ENCODE measurements at places on chromosomes 5 and 9. TPM values are rescaled to one million over a fixed set of nuclear protein-coding genes. Genes with fewer than 3 reads are reported as not detected.

Gene PCDHAC2
- 1.2 TPM for total RNA-seq

Gene HSPA5
- 226 TPM for total RNA-seq

Gene PCSK1
- 3.2 TPM for total RNA-seq

DNA sequence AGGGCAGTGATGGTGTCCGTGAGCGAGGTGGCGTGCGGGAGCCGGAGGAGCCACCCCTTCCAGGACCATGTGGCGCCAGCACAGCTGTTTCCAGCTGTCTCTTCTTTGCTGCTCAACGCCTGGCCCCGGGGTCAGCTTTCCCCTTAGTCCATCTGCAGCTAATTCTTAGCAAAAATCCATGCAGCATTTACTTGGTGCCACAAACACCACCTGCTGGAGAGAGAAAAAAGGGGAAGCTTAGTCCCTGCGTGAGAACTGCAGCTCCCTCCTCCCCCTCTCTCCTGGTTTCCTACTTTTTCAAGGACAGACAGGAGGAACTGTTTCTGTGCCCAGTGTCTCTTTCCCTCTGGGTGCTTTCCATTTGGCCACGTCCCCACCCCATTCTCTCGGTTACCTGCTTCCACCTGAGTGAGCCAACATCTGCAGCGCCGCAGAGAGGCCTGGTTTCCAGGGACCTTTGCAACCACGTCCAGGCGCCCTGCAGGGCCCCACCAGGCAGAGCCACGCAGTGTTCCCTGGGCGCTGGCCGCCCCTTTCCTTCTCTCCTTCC, 3.4 kb downstream of the SLC6A19 start:
- DNase-seq: no peak

DNA sequence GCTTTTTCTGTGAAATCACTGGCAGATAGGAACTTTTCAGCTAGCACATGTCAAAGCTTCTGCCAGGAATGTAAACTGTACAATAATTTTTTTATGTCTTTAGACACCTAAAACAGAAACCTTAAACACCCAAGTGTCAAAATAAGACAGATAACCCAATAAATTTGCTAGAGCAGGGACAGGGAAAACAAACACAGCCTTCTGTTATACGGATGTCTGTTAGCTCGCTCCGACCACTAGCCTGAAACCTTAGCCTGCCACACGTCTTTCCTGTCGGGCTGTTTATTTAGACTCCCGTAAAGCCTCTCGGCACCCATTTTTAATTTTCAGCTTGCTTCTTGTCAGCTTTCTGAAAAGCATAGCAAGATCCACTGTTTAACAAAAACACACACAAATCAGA, 355.4 kb upstream of the SLC24A2 start:
- DNase-seq: no peak

GRCh38 chr5:165837286-165837685, 2331.9 kb downstream of the MAT2B start:
- DNase-seq: no peak
